Activated CD8-positive, alpha-beta memory T cell treated with anti-CD3 and anti-CD28 coated beads for 1 hour (primary cell): ENCODE measurements at places on chromosomes 12 and 14.

DNA sequence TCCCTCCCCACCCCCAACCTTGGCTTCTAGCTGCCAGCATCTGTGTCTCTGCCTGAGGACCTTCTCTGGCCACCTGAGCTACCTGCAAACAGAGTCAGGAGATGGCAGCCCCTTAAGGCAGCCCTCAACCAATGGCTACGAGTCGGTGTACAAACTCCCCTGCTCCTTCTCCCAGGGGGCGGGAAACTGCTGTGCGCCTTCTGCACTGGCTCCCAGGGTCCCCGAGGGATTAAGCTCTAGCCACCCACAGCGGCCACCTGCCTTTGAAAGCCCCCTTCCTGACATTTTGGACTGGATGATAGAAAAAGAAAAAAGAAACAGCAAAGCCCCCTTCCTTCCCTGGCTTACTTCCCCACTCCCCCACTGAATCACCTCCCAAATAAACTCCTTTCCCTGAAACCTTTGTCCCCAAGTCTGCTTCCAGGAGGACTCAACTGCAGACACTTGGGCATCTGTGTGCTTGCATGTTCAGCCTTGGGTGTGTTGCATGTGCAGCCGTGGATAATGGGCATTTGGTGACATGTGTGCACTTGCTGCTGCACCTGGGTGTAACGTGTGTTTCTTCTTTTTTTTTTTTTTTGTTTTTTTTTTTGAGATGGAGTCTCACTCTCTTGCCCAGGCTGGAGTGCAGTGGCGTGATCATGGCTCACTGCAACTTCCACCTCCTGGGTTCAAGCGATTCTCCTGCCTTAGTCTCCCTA lies 6.0 kb downstream of the SDS start:
- no peak for DNase-seq

- DNase-seq: no peak
These were observed 2.5 kb upstream of the LRIG3 start for GRCh38 chr12:58922849-58923248.

- no peak for DNase-seq
These were observed 54.4 kb upstream of the BMP4 start for GRCh38 chr14:54010981-54011380.

- DNase-seq: no peak
These were observed 21.3 kb upstream of the PAPLN start for GRCh38 chr14:73216030-73216429.

DNA sequence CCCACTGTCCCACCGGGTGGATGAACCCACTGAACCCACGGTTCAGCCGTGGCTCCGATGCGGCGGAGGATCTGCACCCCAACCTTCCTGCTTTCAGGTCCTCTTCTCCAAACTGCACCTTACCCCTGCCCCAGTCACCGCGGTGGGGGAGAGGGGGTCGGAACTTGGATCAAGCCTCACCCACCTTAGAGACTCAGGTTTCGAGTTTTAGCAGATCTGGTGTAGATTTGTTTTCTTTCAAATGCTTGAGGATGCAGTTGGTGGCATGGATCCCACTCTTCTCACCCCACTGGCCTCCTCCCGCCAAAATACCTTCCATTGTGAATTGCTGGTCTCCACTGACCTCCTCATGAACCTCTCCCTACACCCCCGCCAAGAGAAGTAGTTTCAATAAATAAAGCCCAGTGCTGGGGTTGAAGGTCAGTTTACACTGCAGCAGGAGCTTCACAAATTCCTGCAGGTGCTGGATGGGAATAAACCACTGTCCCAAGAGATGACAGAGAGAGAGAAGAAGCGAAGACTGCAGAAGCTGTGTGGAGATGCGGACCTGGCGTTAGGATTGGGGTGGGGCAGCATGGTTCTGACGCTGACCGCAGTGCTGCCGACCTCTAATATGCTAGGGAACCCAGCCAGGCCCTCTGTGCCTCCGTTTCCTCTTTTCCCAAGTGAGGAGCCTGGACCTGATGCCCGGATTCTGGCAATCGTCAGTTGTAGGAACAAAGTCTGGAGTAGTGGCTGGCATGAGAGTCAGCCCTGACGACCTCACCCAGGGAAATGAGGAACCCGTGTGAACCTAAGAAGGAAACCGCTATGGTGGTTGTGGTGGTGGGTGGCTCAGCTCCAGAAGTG lies 7.4 kb downstream of the TTC6 start:
- no peak for DNase-seq

DNA sequence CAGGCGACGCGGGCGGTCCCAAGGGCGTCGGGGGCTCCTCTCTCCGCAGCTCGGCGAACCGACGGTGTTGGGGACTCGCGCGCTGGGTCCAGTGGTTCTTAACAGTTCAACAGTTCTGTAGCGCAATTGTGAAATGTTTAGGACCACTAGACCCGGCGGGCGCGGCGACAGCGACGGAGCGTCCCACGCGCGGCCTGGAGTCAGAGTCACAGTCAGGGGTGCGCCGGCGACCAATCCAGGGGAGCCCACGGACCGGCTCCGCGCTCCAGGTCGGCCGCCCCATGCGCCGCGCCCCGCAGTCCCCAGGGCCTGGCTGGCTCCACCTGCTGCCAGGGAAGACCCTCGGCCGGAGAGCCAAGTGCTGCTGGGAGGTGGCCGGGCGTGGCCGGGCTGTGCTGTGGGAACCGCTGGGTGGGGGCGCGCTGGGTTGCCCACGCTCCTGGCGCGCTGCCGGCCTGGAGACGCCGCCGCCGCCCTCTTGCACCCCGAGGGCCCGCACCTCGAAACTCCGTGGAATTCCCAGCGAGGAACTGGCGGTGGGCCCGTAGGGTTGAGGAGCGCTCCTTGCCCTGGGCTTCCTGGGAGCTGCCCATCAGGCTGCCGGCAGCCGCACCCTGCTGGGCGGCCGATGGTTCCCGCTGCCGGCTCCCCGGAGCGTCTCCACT lies 20.9 kb upstream of the KIF26A start:
- no peak for DNase-seq

DNA sequence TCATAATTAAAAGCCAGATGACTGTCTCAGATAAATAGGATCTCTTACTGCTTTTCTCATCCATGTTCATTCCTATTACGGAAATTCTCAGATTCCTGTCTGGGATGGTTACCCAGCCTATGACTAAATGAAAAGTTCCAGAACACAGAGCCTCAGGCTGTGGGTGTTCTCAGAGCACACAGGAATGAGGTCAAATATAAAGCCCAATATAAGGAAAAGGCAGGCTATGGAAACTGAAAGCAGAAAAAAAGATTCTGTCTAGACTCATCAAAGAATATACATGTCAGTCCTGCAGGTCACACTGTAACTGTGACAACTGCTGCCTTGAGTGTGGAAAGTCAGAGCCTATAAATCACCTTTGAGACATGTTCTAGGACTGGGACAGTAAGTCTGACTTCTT lies 64.3 kb downstream of the DCAF5 start:
- no peak for DNase-seq

DNA sequence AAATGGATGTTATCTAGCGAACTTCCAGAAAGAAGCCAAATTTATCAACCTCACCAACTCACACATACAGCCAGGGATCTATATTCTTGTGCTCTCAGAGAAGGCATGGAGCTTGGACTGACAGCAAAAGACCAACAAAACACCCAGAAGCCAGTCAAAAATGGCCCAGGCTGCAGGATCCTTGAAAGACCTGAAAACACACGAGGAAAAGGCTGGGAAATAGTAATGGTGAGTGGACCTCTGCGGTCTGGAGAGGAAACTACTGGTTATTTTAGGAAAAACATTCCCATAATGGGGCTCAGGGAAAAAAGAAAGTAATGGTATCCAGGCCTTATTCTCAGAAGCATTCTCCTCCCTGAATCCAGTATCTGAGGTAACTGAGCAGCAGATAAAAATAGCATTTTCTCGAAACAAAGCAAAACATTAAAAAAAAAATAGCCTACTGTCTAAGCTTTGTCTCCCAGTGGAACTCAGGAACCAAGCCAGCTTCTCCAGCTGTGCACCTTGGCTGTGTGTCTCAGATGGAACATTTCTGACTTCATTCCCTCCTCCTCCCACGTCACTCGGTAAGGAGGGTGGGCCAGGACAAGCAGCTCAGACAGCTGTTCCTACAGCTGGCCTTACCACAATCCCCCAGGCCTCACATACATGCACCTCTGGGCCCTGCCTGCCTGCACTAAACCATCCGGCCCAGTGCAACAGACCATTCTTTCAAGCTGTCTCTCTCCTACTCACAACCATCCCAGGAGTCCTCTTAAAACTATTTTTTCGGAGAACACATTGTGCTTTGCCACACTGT lies 249.9 kb downstream of the DAD1 start:
- no peak for DNase-seq

DNA sequence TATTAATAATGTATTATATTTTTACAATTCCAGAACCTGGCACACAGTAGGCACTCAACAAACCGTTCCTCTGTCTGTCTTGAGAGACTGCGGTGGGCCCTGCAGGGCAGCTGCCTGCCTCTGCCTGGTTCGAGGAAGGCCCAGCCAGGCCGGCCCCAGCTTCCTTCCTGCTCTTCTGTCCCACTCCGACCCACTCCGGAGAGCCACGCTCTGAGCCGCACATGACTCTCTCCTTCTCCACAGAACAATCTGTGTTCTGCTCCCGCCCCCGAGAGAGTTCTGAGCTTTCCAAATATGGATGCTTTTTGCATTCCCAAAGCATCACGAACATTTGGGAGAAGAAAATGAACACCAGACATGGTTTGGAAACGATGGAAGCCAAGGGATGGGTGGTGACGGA lies 57.3 kb downstream of the TTC7B start:
- DNase-seq: no peak

DNA sequence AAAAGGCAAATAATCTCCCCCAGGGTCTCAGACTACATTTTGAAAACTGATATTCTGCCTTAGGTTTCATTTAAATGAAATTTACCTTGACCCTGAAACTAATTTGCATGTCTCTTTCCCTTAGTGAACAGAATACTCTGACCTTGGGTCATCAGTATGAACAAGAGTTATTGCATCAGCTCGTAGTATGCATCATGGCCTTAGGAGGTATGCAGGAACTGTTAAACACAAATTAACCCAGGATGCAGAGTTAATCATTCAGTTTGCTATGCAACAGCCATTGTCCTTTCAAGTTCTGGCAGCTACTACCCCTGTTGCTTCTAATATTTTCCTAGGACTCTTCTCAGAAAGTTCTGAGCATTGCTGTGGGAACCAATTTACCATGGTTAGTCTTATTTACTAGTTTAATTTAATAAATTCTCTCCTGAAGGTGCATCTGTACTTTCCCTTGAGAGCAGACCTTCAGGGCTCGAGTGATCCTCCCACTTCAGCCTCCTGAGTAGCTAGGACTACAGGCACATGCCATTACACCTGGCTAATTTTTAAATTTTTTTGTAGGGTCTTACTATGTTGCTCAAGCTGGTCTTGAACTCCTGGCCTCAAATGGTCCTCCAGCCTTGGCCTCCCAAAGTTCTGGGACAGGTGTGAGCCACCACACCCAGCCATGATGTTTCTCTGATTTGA lies 126.7 kb downstream of the TTC6 start:
- DNase-seq: no peak

DNA sequence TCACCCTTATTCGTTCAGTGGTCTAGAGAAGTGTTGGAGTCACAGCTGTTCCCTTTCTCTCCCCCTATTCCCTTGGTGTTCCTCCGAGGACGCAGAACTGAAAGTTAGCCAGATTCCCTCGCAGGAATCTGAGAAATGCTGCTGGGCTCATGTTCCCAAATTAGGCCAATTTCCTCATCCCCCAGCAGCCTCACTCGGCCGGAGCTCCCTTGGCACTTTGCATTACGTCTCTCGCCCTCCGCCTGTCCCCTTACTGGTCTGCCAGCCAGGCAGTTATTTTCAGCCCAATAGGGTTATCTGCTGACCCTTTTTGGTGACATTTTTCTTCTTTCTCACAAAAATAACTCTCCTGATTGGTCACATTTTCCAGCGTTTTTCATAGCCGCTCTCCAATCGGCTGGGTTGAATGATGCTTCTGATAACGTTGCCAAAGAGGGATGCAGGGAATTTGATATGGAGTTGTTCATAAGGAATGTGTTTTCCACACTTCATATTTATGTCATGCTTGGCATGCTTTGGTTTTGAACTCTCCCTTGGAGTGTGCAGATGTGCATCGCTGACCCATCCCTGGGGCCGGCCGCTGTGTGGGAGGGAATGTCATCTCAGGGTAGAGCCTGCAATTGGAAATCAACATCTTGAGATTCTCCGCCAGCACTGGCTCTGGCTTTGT lies 9.9 kb downstream of the IFT43 start:
- DNase-seq: no peak
